ENCODE measurements at places on chromosomes 1 and 21.

DNA sequence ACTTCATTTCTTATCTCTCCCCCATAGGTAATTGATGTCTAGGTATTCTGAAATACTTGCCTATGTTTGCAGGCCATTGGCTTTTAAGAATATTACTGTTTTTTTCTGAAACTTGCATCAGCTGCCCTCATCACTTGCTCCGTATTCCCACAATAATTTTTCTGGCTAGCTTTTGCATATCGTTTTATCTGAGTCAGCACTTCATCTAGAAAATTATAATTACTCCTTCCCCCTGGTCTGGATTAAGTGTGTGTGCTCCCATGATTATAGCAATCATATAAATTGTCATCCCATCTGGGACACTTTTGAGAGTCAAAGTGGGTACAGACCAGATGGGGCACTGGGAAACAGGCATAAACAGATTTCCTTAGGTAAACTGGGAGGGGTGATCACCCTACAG is 583.2 kb upstream of the B3GALT2 start:
- no peak for DNase-seq

- no peak for DNase-seq
These were observed 78.6 kb upstream of the ACTL8 start for GRCh38 chr1:17676387-17677060.

GRCh38 chr1:50111503-50111902 is 2.8 kb downstream of the ELAVL4 start:
- DNase-seq: no peak

DNA sequence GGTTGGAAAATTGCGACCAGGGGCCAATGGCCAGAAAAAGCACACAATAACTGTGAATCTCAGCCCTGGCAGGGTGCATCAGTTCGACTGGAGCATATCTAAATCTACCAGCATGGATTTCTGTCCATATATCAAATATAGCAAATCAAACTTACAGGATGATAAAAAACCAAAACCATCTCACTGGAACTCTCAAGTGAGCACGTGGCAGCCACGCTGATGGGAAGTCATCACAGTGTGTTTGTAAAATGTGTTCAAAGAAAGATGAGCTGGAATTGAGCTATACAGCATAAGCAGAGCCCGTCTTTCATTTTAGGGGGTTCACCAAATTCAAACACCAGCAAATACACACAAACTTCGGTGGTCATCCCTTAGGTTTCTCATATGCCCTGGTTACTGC is 610.1 kb downstream of the AJAP1 start:
- DNase-seq: no peak

GRCh38 chr1:157597959-157598667 is at the start of gene FCRL4:
Gene FCRL4, minus strand, starts transcription at chr1:157598085. Its CDS starts 141 bp downstream, at chr1:157597944.
- no peak for DNase-seq

GRCh38 chr1:2540816-2541492 is 10.9 kb upstream of the HES5 start:
- DNase-seq: no peak

DNA sequence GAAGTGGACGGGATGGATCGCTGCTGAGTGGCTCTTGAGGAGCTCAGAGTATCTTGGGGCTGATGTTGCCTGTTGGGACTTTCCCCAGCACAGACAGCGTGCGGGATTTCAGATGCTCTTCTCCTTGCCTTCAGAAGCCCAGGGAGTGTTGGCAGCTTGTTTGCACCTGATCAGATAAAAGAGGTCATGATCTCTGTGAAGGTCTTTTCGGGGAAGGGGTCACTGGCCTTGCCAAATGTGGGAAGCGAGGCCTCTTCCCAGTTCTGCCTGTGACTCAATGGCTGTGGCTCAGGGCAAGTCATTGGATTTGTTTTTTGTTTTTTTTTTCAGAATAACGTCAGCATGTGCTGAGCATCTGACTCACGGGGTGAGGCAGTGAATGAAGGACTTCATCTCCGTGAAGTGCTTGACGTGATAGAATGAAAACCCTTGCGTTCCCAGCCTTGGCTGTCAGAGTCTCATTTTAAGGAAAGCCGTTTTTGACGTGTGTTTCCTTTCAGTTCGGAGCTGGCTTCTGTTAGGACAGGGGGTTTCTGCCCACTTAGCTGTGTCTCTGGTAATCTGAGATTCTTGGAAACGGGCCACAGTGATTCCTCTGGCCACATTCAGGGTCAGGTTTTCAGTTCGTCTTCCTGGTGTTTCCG is 46.7 kb downstream of the GALNT2 start:
- DNase-seq: no peak

- DNase-seq: no peak
These were observed 6.4 kb downstream of the IL24 start for GRCh38 chr1:206903687-206904086.

DNA sequence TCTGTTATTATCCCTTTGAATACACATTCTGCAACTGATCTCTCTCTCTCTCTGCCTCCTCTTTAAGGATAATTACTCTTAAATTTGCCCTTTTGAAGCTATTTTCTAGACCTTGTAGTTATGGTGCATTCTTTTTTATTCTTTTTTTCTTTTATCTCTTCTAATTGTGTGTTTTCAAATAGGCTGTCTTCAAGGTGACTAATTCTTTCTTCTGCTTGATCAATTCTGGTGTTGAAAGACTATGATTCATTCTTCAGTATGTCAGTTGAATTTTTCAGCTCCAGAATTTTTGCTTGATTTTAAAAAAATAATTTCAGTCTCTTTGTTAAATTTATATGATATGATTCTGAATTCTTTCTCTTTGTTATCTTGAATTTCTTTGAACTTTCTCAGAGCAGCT is 95.6 kb upstream of the GPR52 start:
- DNase-seq: no peak

- peak; percentile 85 for DNase-seq
These were observed 20.7 kb upstream of the MAPKAPK2 start for GRCh38 chr1:206663832-206664652.

DNA sequence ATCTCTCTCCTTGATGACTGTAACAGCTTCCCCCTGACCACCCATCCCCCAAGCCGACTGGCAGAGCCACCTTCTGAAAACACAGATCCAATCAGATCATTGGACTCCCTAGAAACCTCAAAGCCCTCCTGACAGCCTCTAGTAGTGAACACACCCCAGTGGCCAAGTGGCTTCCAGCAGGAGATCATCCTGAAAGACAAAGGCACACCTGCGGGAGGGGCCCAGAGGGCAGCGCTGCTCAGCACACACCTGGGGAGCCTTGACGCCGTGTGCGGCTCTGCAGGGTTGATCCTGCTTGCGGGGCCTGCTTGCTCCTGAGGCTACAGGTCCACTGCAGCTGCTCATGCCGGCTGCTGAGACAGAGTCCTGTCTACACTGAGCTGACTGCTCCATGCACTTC is 41.5 kb downstream of the SLC66A1 start:
- no peak for DNase-seq

DNA sequence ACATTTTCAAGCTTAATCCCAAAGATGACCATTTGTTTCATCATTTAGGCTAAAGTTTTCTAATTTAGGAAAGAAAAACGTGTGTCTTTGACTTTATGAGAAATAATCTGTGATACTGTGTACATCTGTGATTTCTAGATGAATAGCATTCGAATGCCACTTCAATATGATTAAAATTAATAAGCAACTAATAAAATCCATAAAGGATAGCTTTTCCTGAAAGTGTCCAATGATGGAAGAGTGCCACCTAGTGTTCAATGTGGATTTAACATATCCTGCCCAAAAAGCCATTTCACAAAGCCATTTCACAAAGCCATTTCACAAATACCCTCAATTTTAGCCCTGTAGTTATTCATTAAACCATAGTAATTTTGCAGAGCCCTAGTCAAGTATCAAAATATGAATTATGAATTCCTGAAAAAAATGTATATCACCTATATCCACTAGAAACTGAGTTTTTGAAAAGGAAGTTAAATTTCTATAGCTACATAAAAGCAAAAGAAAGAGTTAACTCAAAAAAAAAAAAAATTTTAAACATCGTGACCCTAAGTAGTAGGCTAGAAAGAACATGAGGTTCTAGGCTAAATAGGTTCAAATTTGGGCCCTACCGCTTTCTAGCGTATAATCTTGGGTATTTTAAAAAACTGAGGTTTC is 19.1 kb downstream of the NME7 start:
- no peak for DNase-seq

DNA sequence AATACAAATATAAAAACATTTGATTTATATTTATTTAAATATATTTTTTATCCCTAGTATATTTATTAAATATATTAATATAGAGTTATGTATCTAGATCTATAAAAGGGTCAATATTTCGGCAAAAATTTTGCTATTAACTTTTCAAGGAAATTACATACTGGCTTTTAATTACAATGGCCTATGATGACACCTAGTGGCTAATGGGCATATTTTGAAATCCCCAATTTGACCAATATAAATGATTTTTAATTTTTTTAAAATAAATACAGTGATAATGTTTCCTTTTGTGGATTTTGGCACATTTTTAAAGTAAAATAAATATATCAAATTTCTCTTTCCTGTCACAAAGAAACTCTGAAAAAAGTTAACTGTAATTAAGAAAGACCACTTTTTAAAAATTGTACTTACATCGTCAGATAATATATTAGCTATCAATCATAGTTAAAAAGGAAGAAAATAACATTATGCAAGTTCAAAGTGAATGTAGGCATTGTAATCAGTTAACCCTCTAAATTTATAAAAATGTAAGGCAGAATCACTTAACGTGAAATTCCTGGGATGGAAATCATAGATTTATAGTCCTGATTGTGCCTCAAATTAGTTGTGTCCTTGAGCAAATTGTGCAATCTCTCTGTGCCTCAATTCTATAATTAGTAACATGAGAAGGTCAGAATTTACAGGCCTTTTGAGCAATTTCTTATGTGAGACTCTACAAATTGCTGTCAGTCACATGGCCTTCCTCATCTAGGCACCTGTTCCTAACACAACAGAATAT is 25.6 kb upstream of the RGS13 start:
- DNase-seq: no peak

DNA sequence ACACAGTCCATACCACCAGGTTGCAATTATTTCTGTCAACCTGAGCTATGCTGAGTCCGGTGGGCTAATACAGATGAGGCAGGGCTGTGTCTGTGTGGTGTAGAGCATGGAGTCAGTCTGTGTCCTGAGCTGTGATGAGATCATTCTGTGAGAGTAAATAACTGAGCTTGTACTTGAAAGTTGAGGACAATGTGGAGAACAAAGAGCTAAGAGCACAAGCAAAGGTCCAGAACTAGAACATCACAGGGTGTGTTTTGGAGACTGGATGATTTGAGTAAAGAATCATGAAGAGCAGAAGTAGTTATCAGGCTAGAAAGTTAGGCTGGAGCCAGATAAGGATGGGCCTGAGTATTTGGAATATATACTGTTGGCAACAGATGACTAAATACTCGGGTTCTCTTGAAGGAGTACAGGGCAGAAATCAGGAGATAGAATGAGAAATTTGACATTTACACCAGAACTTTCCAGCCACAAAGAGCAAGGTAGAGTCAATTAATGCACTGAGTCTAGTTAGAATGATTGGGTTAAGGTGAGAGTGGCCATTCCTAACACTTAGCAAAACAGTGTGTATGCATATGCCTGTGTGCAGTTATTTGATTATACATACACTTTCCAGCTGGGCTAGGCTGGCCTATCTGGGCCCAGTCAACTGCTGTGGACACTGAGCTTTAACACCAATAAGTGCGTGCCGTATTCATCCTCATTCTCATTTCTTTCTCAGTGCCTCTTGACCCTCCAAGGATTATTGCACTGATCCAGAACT is 48.8 kb downstream of the LEPR start:
- no peak for DNase-seq

- no peak for DNase-seq
These were observed 49.6 kb upstream of the KCTD3 start for GRCh38 chr1:215517441-215517891.

GRCh38 chr21:26077521-26077920 is 93.0 kb downstream of the APP start:
- DNase-seq: no peak

- no peak for DNase-seq
These were observed 104.3 kb downstream of the FAM78B start for GRCh38 chr1:166062421-166063070.

DNA sequence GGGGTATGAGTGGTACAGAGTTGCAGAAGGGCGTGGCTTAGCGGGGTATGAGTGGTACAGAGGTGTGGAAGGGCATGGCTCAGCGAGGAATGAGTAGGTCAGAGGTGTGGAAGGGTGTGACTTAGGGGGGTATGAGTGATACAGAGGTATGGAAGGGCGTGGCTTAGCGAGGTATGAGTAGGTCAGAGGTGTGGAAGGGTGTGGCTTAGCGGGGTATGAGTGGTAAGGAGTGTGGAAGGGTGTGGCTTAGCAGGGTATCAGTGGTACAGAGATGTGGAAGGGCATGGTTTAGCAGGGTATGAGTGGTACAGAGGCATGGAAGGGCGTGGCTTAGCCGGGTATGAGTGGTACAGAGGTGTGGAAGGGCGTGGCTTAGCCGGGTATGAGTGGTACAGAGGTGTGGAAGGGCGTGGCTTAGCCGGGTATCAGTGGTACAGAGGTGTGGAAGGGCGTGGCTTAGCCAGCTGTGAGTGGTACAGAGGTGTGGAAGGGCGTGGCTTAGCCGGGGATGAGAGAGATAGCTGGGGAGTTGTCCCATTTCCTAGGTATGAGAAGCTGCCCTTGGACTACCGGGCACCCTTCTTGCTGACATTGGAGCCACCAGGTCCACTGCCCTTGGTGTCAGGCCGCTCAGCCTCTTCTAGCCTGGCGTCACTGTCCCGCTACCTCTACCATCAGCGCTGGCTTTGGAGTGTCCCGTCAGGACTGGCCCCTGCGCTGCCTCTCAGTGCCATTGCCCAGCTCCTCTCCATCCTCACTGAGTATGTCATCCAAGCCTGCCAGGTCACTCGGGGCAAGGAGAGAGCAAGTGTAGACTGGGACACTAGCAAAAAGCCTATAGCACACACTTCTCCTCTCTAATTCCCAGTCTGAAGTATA is 29.8 kb downstream of the HYI start:
- DNase-seq: peak; percentile 27

- DNase-seq: no peak
These were observed 14.1 kb upstream of the PLEKHG5 start for GRCh38 chr1:6505367-6506209.

GRCh38 chr1:66351913-66352312 is 182.0 kb upstream of the SGIP1 start:
- no peak for DNase-seq

DNA sequence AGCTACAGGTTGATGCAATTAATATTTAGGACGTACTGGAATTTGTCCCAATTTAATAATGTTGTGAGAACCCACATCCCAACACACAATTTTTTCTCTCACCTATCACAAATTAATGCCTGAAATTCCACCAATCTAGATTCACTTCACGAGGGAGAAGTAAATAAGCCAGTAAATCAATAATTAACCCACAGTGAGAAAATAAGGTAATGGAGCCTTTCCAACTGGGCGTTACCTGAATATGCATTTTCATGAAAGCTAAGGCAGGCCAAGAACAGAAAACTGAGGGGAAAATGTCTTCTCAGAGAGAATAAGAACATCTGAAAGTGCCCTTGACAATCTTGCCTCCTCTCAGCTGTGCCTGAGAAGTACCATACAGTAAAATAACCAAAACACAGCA is 240.8 kb upstream of the NR5A2 start:
- no peak for DNase-seq

DNA sequence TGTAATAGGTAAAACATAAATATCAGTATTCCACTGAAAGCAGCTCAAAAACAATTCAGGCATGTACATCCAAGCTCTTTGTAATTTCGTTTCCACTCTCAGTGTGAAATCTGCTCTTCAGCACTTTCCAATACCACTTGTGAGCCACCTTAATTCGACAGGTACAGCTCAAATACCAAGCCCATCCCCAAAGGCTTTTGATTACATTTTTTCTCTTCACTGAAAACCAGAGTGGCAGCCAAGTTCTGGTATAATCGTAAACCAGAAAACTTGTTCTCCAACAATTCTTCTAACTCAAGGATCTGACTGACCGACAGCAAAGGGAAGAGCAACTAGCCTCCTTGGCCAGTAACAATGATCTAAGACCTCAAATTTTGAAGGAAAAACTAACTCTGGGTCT is 36.8 kb downstream of the FBXO42 start:
- no peak for DNase-seq
